BE2C (cell line): ENCODE measurements at places on chromosomes 13 and 19.

DNA sequence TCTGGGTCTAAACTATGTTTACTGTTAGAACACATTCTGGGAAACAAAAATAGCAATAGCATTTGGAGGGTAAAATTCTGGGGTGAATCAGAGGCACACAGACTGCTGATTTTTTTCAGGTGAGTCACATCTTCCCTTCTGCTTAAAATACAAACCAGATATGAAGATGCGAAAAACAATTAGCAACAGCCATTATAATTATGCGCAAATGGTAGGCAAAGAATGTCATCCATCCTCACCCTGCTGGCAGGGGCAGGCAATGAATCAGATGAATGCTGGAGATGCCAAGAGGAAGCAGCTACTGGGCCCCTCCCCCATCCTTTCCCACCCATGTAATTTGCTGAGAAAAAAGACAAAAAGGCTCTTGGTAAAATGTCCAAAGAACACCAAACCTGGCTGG is 282.9 kb downstream of the KLF5 start:
- DNase-seq, result no peak

GRCh38 chr13:59112221-59112718 is 1051.5 kb downstream of the DIAPH3 start:
- peak; percentile 30 for DNase-seq

DNA sequence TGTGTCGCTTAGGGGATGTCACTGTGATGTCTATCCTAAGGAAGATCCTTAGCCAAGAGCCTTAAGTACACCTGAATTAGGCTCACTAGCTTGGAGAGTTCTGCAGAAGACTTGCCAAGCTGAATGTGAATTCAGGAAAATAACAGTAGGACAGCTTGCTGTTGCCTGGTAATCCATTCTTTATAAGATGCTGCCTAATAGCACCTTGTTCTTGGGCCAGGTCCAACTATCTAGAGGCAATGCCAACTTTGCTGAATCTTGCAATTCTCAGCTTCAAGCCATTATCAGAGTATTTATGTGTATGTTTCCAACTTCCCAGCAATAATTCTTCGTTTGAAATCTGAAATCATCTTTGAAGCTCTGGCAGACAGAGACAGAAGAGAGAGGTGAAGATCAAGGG is 102.8 kb downstream of the PCDH17 start:
- DNase-seq, result no peak

DNA sequence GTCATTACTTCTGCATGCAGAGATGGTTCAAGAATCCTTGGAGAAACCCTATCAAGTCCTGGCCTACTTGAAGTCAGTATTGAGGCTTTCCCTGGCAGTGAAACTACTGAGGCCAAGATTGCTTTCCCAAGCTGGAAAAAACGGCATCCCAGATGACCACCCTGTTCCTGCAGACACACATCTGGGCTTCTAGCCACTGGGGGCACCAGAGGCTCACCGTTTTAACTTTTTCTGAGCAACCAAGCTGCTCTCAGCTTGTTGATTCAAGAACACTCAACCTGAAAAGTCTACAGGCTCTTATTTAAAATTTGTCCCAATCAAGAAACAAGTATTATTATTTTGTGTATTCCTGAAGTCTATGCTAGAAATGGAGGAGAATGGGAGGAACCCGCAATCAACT is 66.6 kb downstream of the SPRYD7 start:
- DNase-seq, result peak; percentile 48

DNA sequence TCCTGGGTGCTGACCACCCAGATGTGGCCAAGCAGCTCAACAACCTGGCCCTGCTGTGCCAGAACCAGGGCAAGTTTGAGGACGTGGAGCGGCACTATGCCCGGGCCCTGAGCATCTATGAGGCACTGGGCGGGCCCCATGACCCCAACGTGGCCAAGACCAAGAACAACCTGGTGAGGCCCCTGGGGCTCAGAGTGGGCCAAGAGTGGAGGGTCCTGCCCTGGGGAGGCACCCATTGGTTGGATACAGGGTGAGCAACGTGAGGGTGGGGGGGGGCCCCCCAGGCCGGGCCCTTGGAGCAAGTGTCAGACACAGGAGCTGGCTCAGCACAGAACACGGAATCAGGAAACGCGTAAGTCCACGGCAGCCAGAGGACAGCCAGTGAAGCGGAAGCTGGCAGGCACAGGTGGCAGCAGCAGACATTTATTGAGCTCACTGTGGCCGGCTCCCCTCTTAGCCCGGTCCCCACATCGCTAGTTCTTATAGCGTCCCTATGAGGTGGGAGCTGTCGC is 8.9 kb downstream of the KLC3 start:
- DNase-seq, result no peak

- no peak for DNase-seq
These were observed 6.8 kb upstream of the LRFN1 start for GRCh38 chr19:39327363-39328045.

DNA sequence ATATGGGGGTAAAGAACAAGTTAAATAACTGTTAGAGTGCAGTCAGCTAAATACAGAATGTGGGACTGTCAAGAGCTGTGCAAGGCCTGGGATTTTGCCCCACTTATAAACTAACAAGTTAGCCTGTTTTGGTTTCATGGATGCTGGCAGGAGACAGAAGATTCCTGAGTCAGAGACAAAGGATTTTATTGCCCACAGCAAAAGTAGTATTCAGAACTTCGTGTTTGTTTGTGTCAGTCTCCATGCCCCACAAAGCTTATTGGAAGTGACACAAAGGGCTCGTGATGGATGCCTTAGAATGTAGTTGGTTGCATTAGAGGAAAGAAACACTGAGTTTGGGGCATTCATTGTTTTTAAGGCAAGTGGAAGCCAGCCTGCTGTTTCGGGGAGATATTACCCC is 22.2 kb upstream of the SPRYD7 start:
- no peak for DNase-seq

DNA sequence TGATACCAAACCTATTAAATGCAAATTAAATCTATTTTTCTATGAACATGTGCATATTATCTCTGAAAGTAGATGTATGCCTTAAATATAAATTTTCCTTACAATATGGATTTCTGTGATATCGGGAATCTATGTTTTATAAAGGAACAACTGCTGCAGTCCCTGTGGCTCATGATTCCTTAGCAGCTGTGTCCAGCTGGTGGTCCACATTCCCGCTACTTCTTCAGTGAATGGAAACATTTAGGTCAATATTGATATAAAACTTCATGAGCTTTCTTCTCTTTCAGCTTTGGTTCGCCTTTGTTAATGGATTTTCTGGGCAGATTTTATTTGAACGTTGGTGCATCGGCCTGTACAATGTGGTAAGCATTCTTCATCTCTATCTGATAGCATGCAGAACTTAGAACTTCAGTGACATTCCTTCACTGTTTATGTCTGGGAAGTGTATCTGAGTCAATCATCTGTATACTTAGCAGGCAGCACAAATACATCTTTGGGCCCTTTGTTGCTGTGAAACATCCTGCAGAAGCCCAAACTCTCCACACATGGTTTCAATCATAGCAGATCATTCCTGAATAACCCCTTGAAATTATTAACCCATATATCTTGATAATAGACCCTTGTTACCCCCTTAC is 223.9 kb downstream of the SHISA2 start:
- DNase-seq, result no peak

DNA sequence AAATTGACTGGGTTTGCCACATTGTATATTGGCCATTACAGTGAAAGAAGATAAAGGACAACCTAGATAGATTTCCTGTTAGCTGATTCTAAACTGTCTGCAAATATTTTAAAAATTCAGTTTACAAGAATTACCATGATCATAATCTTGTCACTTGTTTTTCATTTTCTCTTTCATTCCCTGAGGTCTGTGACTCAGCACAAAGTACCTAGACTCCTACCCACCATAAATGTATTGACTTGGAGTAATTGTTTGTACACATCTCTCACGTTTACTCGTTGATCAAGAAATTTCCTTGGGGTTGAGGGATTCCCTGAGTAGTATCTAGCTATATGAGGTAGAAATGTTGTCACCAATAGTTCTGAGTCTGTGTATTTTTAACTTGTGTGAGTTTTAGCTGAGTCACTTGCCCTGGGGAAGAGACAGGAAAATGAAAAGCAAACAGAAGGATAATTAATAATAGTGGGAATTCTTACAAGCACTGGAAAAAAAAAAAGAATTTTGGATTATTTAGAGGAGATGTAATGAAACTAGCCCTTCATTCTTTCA is 299.2 kb upstream of the DACH1 start:
- no peak for DNase-seq

DNA sequence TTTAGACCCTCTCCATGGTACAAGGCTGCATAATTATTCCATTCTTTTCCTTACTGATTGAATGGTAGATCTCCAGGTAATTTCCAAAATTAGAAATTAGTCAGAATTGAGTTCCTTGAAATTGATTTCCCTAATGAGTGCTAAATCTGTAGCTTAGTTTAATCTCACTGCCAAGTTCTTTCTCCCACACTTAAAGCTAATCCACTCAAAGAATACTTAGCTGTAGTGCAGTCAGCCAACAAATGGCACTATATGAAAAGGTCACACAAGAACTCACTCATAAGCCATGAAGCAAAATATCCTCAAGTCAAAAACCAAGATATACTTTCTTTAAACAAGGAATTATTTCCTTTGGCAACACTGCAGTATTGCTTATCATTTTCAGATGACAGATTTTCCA is 62.0 kb downstream of the XPO4 start:
- no peak for DNase-seq

DNA sequence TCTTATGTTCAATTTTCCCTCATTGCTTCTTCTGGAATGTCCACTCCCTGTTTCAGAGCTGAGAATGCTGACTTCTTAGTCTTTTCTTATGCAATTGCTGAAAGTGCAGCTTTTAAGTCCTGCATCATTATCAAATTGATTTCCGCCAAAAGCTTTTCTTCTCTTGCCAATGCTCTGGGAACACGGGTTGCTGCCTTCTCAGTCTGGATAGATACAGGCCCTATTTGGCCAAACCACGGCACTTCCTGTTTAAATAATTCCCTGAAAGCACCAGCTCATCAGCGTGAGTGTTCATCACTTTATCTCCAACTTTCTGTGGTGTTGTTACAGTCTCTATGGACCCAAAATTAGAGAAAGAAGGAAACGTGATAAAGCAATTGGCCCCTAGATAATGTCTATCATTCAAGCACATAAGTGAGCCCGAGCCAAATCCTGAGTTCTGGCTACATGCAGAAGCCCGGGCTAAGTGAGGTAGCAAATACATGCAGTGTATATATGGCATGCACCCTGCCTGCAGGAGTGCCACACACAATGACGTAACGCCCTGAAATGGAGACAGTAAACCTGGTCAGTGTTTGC is 85.7 kb downstream of the CYSLTR2 start:
- DNase-seq, result no peak

DNA sequence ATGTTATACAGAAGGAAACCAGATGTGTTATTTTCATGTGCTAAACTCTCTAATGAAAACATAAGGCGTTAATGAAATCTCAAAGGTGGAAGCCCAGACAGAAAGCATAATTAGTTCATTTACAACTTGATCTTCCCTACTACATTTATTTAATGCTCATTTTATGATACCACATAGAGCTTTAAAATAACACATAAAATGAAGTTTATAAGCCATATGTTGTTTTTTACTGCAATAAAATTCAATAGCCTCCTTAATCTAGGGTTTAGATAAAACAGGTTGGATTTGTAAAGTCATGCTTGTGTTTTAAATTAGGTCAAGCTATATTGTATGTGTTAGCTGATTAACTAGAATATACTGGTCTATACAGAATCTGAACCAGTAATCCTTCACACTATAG is 81.2 kb downstream of the TNFRSF19 start:
- no peak for DNase-seq

- no peak for DNase-seq
These were observed 152.6 kb upstream of the VSTM2B start for GRCh38 chr19:29372921-29373797.

DNA sequence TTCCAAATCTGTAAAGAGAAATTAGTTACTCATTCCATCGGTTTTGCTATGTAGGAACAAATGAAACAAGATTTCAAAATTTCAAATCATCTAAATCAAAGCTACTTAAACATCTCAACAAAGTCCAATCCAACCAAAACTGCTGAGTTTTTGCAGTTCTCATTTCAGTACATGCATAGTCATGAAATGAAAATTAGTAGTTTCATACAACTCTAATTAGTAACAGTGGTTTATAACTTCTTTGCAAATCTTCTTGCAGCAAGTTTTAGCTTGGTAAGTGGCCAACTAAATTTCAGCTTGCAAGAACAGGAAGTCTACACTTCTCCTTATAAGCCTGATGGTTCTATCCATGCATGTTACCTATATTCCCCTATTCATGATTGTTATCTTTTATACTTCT is 75.6 kb downstream of the SPRY2 start:
- DNase-seq, result no peak

- DNase-seq, result peak; percentile 22
These were observed 115.9 kb downstream of the DACH1 start for GRCh38 chr13:71751073-71751472.
